ENCODE measurements at places on chromosomes 3 and 15.

DNA sequence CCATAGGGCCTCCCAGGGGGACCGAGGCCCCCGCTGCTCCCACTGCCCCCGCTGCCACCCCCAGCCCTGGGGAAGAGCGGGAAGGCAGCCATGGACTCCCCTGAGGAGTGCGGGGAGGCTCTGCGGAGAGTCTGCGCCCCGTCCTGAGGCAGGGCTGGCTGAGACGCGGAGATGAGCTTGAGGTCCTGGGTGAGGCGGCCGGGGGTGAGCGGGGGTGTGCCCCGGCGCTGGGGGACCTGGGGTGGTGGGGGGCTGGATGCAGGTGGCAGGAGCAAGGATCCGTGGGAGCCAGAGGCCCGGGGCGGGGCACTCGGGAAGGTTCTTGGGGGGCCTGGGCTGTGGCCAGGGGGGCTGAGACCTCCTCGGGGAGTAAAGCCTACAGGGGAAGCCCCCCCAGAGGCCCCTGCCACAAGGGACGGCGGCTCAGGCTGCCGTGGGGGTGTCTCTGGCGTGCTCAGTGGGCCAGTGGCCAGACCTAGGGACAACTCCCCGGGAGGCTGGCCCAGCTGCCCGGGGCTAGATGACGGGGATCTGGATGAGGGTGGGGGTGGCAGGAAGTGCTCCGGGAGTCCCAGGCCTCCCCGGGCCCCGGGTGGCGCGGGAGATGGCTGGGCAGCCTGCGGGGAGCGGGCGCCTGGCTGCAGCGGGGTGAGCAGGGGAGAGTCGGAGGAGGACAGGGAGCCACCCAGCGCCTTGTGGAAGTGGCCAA, 45.9 kb downstream of the HCN4 start:
- DNase-seq = no peak

DNA sequence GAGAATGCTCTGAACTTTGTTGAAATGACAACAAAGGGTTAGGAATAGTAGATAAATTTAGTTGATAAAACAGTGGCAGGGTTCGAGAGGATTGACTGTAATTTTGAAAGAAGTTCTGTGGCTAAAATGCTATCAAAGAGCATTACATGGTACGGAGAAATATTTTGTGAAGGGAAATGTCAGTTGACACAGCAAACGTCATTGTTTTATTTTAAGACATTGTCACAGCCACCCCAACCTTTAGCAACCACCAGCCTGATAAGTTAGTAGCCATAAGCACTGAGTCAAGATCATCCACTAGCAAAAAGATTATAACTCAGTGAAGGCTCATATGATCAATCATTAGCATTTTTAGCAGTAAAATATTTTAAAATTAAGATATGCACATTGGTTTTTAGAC, 8.7 kb upstream of the ST3GAL6 start:
- DNase-seq = no peak

GRCh38 chr15:75840659-75841058, 2.6 kb upstream of the UBE2Q2 start:
- no peak for DNase-seq

DNA sequence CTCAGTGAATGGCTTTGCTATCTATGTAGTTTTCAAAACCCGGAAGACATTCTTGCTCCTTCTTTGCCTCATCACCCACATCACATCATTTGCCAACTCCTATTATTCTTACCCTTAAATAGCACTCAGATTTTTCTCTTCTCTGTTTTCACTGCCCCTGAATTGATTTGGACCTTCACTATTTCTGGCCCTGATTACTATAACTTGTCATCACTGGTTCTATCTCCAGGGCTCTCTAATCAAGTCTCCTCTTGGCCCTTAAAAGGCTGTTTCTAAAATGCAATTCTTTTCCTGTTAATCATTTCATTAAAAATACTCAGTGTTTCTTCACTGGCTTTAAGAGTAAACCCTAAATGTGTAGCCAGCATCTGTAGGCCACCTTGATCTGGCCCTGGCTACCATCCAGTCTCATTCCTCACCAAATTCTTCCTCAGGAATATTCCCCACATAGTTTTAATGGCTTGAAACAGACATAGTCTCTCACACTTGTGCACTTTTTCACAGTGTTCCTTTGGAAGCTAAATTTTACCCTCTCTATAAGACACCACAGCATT, 437.1 kb upstream of the CBLB start:
- no peak for DNase-seq

DNA sequence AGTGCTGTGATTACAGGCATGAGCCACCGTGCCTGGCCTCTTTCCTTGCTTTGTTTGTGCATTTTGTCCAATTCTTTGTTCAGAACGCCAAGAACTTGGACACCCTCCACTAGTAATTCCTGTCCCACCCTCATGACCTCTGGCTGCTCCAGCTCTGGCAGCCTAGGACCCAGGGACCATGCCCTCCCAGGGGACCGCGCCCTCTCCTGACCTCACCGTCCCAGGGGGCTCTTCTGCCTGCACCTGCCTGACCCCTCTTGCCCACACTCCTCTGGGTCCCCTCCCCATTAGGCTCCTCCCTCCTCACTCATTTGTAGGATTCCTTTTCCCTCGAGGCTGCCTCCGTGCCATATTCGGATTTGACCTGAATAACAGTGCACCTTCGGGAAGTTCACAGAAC, 41.1 kb downstream of the FSD2 start:
- DNase-seq = no peak

GRCh38 chr3:121483290-121483689, 62.5 kb downstream of the POLQ start:
- DNase-seq = no peak

DNA sequence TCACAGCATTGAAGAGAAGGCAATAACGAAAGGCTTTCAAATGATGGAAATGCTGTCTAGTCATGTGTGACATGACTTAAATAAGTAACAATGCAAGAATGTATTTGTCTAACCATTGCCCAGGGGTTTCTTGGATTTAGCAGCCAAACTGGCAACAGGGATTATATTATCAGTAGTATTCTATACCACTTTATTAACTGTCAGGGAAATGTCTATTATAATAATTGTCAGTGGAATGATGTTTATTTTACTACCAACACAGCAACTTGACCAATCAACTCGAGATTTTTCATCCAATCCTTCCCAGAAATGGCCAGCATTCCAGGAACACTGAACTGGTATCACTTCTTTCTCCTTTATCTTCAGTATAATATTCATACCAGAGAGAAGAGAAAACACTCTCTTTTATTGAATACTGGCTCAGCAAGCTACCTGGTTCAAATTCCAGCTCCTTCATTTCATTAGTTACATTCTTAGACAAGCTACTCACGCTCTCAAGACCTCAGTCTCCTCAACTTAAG, 66.2 kb downstream of the FOXP1 start:
- DNase-seq = no peak

- no peak for DNase-seq
Observed at GRCh38 chr3:19961960-19962359, 15.1 kb downstream of the RAB5A start.

- DNase-seq = no peak
Observed at GRCh38 chr3:28674212-28674611, 325.6 kb upstream of the AZI2 start.

DNA sequence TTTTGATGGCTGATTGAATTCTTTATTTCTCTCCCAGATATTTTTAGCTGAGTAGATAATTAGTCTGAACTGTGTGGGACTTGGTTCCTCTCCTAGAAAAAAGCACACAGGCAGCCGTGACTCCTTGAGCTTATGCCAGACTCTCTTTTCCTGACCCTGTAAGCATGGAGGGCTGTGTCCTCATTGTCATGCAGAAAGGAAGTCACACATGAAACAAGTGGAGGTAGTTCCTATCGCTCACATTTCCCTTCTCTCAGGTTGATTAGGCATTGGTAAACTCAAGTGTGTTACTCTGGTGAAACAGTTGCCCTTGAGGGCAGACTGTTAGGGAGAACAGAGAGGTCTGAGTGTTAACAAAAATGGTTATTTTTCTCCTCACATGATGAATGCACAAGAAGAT, 6.3 kb upstream of the RTP4 start:
- no peak for DNase-seq

DNA sequence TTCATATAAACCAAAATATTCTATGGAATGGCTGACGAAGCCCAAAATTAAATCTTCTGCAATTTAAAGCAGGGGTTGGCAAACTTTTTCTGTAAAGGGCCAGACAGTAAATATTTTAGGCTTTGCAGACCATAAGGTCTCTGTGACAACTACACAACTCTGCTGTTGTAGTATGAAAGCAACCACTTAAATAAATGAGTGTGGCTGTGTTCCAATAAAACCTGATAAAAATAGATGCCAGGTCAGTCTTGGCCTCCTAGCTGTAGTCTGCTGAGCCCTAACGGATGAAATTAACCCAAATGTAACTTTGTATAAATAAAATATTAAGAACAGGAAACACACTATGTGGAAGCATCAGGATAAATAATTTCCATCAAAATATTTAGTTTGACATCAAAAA, 104.2 kb downstream of the FBXL22 start:
- no peak for DNase-seq

GRCh38 chr15:86743283-86743903, 663.7 kb downstream of the AGBL1 start:
- DNase-seq = no peak

GRCh38 chr3:195570912-195571311, 12.8 kb downstream of the APOD start:
- no peak for DNase-seq
